Spinal cord (tissue), 10 donors: ENCODE measurements at places on chromosomes 2 and 18. TPM values are rescaled to one million over a fixed set of nuclear protein-coding genes. Genes with fewer than 3 reads are reported as not detected.

Gene GCKR
- 2.9 TPM for polyA plus RNA-seq

Gene CD207
- not detected for polyA plus RNA-seq

Gene C2orf81
- 5.9 TPM for polyA plus RNA-seq

Gene IL18R1
- 0.59 TPM for polyA plus RNA-seq

Gene MARCO
- 0.29 TPM for polyA plus RNA-seq

Gene COQ10B
- 19.9 TPM for polyA plus RNA-seq

Gene SPATA3
- not detected for polyA plus RNA-seq

Gene UPP2
- 1.2 TPM for polyA plus RNA-seq

Gene CCBE1
- polyA plus RNA-seq, result 1.8 TPM

Gene OR6B2
- not detected for polyA plus RNA-seq

Gene CTNNA2
- polyA plus RNA-seq, result 94.0 TPM

Gene PIGN
- 10.9 TPM for polyA plus RNA-seq

Gene KIAA2012
- 5.4 TPM for polyA plus RNA-seq

Gene GNAL
- polyA plus RNA-seq, result 74.4 TPM

Gene CEP192
- polyA plus RNA-seq, result 29.5 TPM

Gene DSG4
- polyA plus RNA-seq, result not detected

Gene G6PC2
- 0.09 TPM for polyA plus RNA-seq

Gene ANKRD30BL
- polyA plus RNA-seq, result 5.0 TPM

Gene AQP4
- polyA plus RNA-seq, result 382 TPM

Gene TLX2
- 0.11 TPM for polyA plus RNA-seq

Gene ZAP70
- 2.1 TPM for polyA plus RNA-seq

Gene CHST9
- polyA plus RNA-seq, result 5.4 TPM

Gene SIGLEC15
- polyA plus RNA-seq, result 0.10 TPM

Gene TNP1
- not detected for polyA plus RNA-seq

Gene SRD5A2
- 0.21 TPM for polyA plus RNA-seq

Gene FAM124B
- 7.4 TPM for polyA plus RNA-seq

Gene UNC80
- 12.3 TPM for polyA plus RNA-seq

Gene FEV
- 0.11 TPM for polyA plus RNA-seq

Gene CXCR2
- 0.26 TPM for polyA plus RNA-seq

Gene SMAD7
- 19.5 TPM for polyA plus RNA-seq

Gene LINC00305
- not detected for polyA plus RNA-seq

Gene GPD2
- 45.9 TPM for polyA plus RNA-seq

Gene EMX1
- polyA plus RNA-seq, result 0.39 TPM

Gene VSNL1
- 423 TPM for polyA plus RNA-seq

Gene USP40
- 34.7 TPM for polyA plus RNA-seq

Gene ASIC4
- 36.4 TPM for polyA plus RNA-seq

Gene SLC16A14
- polyA plus RNA-seq, result 38.6 TPM

Gene SLC9A2
- polyA plus RNA-seq, result 1.5 TPM

Gene NAT8
- 1.00 TPM for polyA plus RNA-seq

Gene AGXT
- not detected for polyA plus RNA-seq

Gene SPIRE1
- polyA plus RNA-seq, result 51.3 TPM

Gene STPG4
- 0.74 TPM for polyA plus RNA-seq

Gene AMER3
- 11.0 TPM for polyA plus RNA-seq

Gene PRSS56
- 4.8 TPM for polyA plus RNA-seq

Gene CBLN2
- 60.1 TPM for polyA plus RNA-seq

Gene C18orf32
- polyA plus RNA-seq, result 110 TPM

Gene HNMT
- 36.6 TPM for polyA plus RNA-seq

Gene AKAIN1
- 2.2 TPM for polyA plus RNA-seq

Gene DQX1
- 0.32 TPM for polyA plus RNA-seq

Gene C2orf66
- 3.0 TPM for polyA plus RNA-seq

Gene SIX3
- polyA plus RNA-seq, result not detected

Gene RAMP1
- 131 TPM for polyA plus RNA-seq

Gene TMEM169
- polyA plus RNA-seq, result 19.1 TPM

Gene KIF1A
- polyA plus RNA-seq, result 519 TPM

Gene MROH2A
- polyA plus RNA-seq, result not detected

Gene RAB10
- 194 TPM for polyA plus RNA-seq

Gene KRCC1
- 37.1 TPM for polyA plus RNA-seq

Gene DRC1
- polyA plus RNA-seq, result 5.0 TPM

Gene IL1A
- 0.55 TPM for polyA plus RNA-seq
